ENCODE measurements at places on chromosomes 11 and 22.

GRCh38 chr11:11291041-11292015 lies 61.7 kb downstream of the CSNK2A3 start:
- DNase-seq = no peak

- no peak for DNase-seq
Measured at GRCh38 chr11:41943656-41944055, 484.2 kb upstream of the LRRC4C start.

DNA sequence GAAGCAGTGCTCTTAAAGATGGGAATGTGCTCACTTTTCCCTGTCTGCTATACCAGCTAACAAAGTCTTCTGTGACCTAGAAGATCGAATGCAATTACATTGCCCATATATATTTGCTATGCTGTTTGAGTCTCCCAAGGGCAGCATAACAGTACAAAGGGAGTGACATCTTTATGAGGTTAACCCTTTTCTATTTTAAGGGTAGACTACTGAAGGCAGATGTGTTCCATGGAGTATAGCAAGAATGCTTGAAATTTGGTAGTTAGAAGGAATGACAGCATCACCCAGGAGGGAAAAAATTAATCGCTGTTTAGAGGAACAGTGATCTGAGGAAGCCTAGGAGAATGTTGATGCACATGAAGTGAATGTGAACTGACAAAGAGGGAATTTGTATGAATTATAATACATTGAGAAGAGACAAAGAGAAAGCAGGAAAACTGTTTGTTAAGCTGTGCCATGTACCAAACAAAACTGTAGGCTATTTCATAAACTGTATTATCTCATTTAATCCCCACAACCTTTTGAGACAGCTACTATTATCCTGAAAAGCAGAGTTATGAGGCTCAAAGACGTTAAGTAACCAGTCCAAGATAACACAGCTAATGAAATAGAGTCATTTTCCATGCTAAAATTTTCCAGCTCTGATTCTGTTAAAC lies 13.0 kb downstream of the MAML2 start:
- DNase-seq = no peak

GRCh38 chr11:91263496-91264365 lies 960.9 kb upstream of the FAT3 start:
- DNase-seq = no peak

DNA sequence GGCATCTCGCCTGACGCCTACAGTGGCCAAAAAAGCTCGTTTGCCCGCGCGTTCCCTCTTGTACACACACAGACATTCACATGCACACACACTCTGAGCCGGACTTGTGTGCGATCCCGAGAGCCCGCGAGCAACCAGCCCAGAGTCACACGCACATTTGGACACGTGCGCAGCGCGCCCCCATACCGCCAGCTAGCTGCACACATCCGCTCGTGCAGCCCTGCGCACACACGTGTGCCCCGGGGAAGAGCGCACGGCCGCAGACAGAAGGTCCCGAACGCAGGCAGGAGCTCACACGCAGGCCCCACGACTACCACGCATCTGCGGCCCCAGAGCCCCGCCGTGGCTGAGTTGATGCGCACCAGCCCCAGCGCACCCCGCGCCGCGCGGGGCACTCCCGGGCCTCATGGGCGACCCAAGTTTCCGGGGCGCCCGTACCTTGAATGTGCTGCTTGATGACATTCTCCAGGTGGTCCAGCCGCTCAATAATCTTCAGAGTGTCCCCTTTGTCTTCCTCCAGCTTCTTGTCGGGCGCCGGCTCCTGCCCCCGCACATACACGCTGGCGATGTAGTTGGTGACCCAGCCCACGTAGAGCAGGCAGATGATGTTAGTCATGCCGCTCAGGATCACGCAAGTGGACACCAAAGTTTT lies 758 bp downstream of the GALNT18 start:
- DNase-seq = no peak

DNA sequence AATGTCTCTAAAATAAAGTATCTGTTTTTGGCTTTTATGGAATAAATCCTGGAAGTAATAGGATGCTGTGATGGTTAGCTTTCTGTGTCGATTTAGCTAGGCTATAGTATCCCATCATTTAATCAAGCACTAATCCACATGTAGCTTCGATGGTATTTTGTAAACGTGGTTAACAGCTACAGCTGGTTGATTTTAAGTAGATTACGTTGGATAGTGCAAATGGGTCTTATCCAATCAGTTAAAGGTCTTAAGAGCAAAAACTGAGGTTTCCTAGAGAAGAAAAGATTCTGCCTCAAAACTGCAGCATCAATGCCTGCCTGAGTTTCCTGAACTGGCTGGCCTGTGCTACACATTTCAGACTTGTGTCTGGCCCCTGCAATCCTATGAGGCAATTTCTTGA lies 314.2 kb upstream of the SORL1-AS1 start:
- DNase-seq = no peak

DNA sequence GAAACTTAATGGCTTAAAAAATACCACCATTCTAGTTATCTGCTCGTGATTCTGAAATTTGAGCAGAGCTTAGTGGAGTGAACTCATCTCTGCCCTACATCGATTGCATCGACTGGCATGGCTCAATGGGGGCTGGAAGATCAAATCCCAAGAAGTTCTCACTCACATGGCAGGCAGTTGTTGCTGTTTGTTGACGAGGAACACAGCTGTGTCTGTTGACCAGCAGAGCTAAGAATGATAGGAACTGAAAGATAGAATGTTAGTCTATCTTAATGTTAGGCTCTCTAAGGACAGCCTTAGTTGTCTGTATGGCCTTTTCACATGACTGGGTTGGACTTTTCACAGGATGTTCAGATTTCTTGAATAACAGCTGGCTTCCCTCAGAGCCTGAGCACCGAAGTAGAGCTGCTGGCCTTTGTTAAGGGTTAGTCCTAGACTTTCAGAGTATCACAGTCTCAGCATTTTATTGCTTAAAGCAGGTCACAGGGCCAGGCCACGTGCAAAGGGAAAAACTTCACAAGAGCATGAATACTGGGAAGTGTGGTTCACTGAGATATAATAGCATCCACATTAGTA lies 31.6 kb upstream of the IZUMO1R start:
- DNase-seq = no peak

- peak; percentile 75 for DNase-seq
Measured at GRCh38 chr11:100942016-100942415, 187.6 kb downstream of the PGR start.

DNA sequence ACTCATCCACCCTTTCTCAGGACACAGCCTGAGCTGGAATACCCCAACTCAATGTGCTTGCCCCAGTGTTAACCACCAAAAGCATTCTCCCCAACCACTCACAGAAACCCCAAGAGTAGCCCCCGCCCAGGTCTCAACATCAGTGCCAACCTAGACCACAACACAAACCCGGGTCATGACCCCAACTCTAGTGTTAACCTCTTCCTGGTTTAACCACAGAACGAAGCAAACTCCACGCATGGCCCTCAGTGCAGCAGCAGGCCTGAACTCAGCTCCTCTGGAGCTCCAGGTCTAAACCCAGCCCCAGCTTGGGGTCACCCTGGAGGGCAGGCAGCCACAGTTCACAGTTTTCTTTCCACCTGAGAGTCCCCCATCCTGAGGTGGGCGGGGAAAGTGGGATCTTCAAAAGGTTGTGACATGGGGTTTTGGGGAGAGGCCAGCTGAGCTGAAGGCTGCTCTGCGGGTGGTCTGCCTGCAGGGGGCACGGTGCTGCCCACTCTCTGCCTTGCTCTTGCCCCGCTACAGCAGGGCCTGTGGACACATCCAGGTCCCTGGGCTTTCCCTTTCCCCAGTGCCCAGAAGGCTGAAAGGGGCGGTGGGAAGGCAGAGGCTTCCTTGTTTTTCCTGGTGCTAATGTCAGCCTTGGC lies 37.9 kb downstream of the NECTIN1 start:
- no peak for DNase-seq

DNA sequence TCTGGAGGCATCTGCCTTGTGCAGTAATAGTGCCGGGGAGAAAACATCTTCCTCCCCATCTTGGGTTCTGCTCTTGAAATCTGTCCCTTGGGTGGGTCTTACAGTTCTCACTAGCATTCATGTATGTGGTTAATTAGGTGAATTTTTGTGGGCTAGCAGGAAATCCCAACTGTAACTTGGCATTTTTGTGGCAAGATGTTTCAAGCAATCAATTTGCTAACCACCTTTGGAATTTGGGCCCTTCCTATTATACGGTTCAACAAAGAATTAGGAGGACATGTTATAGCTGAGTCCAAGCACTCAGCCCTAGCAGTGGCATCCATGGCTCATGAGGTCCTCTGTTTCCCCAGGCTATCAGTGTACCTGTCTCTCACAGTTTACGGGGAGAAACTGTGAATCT lies 89.1 kb upstream of the MTNR1B start:
- DNase-seq = no peak

- DNase-seq = no peak
Measured at GRCh38 chr11:44167046-44167445, 71.6 kb downstream of the EXT2 start.

- no peak for DNase-seq
Measured at GRCh38 chr11:130237282-130238006, 77.3 kb downstream of the ZBTB44 start.

GRCh38 chr11:61833926-61834277 lies 5.8 kb downstream of the FADS2 start:
- DNase-seq = no peak

DNA sequence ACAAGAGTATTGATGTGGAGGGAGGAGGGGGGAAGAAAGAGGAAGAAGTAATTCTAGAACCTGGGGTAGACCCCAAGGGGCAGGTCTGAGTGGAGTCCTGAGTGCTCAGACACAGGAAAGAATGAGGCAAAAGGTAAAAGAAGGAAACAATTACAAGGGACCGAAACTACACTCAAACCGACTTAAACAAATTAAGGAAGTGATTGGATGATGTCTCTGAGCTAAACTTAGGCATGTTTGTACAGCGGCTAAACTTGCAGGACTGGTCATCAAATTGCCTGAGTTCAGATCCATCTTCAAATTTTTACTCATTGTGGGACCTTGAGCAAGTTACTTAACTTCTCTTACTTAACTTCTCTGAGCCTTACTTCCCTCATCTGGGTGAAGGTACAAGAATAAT lies 86.3 kb upstream of the LRRC55 start:
- DNase-seq = no peak

DNA sequence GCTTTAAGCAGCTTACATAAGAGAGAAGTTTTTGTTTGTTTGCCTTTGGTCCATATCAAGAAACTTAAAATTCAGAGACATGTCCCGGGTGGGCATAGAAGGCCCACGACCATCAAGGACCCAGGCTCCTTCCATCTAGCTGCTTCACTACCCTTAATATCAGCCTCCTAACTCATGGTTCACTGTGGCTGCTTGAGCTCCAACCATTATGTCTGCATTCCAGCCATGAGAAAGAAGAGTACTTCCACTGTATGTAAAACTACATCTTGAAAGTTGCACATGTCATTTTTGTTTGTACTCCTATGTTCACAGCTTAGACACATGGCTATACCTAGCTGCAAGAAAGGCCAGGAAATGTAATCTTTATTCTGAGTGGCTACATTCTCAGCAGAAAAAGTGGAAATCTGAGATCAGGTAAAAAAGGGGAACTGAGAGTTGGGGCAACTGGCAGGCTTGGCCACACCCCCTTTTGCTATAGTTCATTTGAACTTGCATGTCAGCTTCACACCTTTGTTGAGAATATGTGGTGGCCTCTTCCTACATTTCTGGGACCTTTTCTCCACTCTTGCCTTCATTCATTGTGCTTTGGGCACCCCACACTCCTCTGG lies 81.3 kb upstream of the TP53I11 start:
- no peak for DNase-seq

GRCh38 chr11:6844356-6844755 lies 1.1 kb upstream of the OR10A5 start:
- no peak for DNase-seq

- DNase-seq = no peak
Measured at GRCh38 chr11:36367806-36368680, 72.0 kb downstream of the PRR5L start.

GRCh38 chr11:46049325-46049897 lies 71.8 kb downstream of the PHF21A start:
- no peak for DNase-seq

GRCh38 chr11:125111001-125111342 lies 454 bp downstream of the TMEM218 start:
- DNase-seq = no peak

GRCh38 chr11:94031625-94032024 lies 10.5 kb downstream of the HEPHL1 start:
- no peak for DNase-seq

DNA sequence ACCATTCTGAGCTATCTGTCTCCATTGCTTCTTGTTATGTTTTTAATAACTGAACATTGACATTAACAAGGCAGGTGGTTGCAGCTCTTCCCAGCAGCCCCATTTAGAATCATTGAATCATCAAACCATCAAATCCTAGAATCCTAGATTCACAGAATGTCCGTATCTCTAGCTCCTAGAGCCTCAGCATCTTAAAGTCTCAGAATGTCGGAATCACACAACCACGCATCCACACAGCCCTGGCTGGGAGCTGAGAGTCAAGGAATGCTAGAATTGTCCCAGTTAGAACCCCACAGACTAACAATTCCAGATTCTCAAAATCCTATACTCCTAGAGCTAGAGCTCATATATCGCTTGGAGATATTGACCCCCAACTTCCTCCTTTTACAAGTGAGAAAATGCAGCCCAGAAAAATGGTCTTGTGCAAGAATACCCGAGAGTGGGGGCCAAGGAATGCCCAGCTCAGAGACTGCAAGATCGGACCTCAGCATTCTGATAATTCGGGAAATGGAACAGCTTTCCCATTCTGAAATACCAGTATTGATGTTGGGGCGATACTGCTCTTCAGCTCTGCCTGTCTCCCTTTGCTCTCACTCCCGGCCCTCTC lies 38.8 kb downstream of the PDE2A start:
- DNase-seq = no peak

DNA sequence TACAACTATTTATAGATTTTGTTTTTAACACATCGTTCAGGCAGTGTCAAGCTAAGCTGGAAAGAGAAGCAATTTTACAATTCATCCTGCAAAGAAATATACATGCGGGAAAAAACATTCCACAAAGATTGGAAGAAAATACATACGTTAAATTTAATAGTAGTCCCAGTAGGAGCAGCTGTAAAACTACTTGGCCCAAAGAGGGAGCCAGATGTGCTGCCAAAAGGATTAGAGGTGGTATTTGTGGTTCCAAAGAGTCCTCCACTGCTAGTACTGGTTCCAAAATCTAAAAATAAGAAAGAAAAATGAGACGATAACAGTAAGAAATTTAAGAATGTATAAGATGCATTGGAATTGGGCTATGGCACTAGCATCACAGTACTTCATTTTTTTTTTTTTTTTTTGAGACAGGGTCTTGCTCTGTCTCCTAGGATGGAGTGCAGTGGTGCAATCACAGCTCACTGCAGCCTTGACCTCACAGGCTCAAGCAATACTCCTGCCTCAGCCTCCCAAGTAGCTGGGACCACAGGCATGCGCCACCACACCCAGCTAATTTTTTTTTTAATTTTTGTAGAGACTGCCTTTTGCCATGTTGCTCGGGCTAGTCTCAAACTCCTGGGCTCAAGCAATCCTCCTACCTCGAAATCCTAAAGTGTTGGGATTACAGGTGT lies 21.5 kb downstream of the NUP98 start:
- DNase-seq = no peak

DNA sequence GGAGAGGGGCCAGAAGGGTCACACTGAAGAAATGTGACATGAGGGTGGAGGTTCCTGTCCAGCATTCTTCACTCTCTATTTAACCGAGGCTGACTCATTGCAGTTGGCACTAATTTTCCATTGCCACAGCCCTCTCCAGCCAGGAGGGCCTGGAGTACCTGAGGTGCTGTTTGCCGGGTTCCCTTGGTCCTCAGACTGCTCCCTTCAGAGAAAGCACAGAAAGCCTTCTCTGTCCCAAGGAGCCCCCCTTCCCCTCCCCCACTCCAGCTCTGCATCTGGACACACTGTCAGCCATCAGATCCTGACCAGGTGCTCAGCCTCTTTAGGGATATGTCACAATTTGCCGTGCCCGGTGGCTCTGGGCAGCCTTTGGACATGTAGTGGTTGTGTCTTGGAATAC lies 3.2 kb upstream of the C11orf91 start:
- no peak for DNase-seq
